Activated T-cell treated with anti-CD3 and anti-CD28 coated beads, Interleukin-2, amount 50 U/mL, for 24 hours (primary cell): ENCODE measurements at places on chromosomes 11 and 22.
A peak's percentile ranks its signal among the peaks of the same experiment; 100 is the strongest.

- DNase-seq = no peak
Measured at GRCh38 chr11:16787035-16787742, 48.7 kb downstream of the C11orf58 start.

DNA sequence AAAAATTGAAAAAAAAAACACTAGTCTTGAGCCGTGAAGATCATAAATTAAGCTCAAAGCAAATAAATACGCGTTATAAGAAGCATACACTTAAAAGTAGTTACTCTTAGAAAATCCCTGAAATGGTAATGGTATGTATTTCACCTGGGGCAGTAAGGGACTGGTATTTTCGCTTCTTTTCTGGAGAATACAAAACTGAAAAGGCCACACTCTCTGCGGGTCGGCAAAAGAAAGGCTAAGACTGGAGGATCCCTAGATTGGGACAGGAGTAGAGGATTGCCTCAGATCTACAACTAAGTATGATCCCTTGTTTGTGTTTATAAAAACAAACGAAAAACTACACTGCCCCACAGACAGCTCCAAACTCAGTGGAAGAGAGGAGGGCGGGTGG is 617 bp downstream of the TSG101 start:
- DNase-seq = no peak

GRCh38 chr11:113488931-113489351 is 13.7 kb upstream of the DRD2 start:
- DNase-seq = no peak

DNA sequence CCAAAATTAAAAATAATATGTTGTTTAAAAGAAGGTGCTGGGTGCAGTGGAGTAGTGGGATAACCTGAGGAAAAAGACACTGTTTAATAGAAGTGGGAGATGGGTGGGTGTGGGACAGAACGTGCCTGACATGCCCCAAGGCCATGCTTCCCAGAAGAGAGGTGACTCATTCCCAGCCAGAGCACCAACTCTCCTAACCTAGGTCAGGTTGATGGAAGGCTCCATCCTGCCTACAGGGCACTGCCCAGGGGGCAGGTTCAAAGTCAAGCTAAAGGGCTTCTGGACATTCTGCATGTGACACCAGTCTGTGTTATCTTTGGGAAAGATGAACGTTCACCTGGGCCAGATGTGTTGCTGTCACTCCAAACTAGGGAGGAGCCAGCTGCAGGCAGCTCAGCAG is 453.1 kb downstream of the SOX6 start:
- DNase-seq = no peak

- no peak for DNase-seq
Measured at GRCh38 chr11:92826136-92826535, 143.3 kb upstream of the MTNR1B start.

GRCh38 chr11:64178203-64178602 is 7.8 kb upstream of the STIP1 start:
- no peak for DNase-seq

DNA sequence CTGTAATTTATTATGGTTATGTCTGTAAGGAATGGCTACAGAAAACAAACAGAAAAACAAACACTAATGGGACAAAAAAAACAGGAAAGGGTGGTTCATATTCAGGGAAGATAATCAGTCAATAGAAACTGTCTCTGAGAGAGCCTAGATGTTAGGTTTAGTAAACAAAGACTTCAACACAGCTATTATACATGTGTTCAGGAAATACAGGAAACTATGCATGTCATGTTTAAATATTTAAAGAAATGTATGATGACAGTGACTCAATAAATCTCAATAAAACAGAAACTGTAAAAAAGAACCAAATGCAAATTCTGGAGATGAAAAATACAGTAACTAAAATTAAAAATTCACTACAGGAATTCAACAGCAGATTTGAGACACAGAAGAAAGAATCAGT is 76.0 kb downstream of the PACS1 start:
- DNase-seq = no peak

DNA sequence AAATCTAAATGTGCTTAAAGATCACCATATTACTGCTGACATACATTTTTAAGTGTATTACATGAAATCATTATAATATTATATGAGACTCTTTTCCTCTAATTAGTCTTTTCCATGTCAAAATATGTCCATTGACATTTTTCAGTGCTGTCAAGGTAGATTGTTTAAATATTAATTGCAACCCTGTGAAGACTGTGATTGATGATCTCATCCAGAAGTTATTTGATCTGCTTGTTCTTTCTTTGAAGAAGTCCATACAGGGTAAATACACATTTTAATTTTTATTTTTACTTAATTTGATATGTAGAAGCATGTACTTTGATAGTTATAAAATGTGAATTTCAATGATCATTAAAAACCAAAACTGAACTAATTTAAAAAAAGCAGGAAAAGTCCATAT is 38.4 kb downstream of the DYNC2H1 start:
- no peak for DNase-seq

GRCh38 chr22:29946220-29946619 is 63.2 kb downstream of the MTMR3 start:
- DNase-seq = no peak

- DNase-seq = no peak
Measured at GRCh38 chr11:115590254-115590653, 86.0 kb upstream of the CADM1 start.

- DNase-seq = no peak
Measured at GRCh38 chr22:50224071-50224470, 20.8 kb downstream of the TUBGCP6 start.

DNA sequence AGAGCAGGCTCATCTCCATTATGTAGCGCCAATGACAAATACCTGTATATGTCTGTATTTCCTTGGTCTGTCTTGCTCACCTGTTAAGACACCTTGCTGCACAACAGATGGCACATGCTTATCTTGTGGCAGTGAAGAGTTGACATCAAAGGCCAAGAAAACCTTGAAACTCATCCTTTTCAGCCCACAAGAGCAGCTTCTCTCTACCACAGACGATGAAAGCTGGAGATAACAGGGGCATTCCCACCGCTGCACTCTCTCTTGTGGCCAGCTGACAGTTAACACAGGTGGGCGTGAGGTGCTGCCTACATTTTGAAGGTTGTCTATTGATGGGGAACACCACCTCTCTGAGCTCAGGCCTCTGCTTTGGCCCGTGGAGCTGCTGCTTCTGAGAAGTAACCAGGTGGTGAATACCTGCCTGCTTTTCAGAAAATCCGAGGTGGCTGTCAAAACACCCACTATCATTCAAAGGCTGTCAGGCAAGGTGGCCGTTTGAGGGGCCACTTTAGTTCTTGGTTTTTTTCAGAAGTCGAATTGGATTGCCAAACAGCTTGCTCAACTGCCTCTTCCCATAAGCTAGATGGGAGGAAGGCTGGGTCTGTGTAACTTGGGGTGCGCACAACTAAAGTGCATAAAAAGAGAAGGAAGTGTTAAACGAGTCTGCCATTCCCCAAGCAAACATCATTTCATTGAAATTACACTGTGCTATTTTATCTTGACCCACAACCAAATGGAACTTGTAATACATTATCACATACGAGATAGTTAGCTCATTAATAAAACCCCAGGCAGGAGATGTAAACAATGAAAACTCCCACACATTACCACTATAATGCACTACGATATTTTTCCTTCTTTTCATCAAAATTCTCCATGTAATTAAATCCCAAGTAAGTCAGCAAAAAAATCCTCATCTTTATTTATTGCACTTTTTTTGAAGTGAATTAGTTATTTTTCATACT is 87.1 kb upstream of the RAG2 start:
- DNase-seq = peak; percentile 31

DNA sequence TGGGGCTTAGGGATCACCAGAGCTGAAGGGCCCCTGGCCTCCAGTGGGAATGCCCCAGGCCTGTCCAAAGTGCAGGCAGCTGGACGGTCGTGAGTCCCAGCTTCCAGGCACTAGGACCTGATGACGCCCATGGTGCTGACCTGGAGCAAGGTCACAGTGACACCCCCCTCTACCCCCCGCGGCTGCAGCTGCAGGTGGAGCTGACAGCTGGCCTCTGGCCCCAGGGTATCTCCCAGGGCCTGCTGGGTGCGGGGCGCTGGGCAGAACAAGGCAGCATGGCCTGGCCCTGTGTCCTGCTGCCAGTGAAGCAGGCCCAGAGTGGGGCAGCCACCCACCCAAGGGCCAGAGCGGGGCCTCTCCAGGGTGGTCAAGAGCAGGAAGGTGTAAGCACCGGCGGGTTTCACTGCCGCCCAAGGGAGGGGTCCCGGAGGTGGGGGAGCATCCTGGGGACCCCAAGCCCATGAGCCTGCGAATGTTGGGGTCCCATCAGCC is 553 bp upstream of the TCIRG1 start:
- peak; percentile 44 for DNase-seq

DNA sequence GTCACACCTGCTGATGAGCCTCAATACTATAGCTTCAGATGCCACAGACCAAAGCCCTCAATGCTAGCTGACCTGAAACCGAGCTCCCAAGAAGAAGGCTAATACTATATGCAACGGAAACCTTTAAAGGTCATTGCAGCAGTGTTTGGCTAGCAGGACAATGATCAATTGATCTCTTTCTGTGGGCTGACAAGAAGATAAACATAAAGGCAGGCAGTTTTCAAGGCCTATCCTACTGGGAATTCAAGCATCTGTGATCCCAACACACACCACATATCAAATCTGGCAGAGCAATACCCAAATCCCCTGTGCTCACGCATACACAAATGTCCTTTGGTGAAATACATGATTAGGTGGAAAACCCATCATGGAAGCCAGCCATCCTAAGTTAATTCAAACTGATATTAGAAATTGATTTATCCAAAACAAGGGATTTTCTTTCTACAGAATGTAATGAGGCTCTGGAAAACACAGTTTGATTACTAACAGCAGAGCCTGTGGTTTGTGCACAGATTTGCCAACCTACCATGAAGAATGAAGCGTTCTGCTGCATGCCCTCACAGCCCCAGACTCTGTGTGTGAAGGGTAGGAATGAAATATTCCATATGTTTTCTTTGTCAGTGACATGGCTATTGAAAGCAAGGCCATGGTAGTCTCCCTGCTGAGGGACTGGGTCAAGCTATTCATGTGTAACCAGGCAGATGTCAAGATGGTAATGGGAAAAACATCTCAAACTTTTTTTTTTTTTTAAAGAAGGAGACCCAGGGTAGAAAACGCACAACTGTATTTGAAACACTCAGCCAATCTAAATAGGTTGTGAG is 12.2 kb downstream of the LGR4 start:
- DNase-seq = no peak

DNA sequence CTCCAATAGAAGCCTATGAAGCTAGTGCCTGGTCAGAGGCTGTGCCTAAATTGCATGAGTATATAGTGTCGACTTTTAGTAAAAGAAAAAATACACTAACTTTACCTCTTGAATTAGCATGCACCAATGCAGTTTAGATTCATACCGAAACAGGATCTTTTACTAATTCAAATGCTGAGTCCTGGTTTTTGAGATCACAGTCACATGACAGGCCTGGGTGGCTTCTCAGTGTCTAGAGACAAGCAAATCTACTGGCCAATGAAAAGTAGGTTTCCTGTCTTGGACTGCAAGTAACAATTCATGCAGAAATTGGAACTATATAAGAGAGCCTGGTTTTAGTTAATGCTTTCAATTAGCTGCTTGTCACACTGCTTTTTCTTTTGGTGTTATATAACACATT is 7.2 kb downstream of the ARHGEF12 start:
- no peak for DNase-seq
